ENCODE measurements at places on chromosomes 12 and 14.

DNA sequence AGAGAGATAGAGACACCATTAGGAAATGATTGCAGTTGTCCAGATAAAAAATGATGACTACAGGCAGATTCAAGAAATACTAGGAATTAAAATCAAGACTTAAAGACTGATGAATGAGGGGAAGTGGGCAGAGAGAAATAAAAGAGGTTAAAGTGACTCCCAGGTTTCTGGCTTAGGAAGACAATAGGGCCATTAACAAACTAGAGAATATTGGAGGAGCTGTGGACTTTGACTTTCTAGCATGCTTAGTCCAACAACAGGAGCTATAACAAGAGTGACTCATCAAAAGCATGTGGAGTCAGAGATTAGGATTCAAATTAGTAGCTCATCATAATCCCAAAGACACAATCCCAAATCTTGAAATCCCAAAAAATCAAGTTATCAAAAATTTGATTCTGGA is 101.5 kb downstream of the BMP4 start:
- ATAC-seq: no peak

DNA sequence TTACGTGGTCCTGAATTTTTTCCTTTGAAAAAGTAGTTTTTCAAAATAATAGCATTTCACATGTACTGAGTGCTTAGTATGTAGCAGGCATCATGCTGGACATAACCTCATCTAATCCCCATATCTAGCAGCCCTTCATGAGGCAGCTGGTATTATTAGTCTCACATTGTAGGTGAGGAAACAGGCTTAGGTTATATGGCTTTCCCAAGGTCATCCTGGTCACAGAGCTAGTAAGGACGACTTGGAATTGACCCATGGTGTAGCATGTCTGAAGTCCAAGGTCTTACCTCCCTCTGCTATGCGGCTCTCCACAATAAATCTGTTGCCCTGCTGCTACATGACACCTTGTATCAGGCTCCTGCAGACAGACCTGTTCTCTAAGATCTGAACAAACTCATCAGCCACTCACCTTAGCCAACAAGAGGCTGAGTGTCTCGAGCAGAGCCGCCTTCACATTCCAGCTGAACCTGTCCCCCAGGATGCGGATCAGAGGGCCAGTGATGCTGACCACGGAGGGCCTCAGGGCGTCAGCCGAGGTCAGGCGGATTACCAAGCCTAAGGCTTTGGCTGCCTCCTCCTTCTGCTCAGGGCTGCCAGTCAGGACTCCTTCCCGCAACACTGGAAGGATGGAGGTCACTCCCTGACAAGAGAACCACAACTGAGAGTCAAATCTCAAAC is 19.7 kb upstream of the RAB35 start:
- no peak for ATAC-seq

DNA sequence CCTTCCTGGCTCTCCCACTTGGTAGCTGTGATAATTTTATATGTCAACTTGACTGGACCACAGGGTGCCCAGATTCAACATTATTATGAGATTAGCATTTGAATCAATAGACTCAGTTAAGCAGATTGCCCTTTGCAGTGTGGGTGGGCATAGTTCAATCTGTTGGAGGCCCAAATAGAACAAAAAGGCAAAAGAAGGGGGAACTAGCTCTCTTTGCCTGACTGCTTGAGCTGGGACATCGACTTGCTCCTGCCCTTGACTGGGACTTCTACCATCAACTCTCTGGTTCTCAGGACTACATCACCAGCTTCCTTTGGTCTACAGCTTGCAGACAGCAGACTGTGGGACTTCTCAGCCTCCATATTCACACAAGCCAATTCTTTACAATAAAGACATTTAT is 1189.2 kb downstream of the BCL11B start:
- ATAC-seq: no peak

- no peak for ATAC-seq
These were observed 1.7 kb upstream of the KLC1 start for GRCh38 chr14:103627073-103628025.

- ATAC-seq: peak; percentile 94
These were observed 6.8 kb upstream of the HNF1A start for GRCh38 chr12:120971299-120972180.
